ENCODE measurements at places on chromosomes 3 and 15. TPM values are rescaled to one million over a fixed set of nuclear protein-coding genes. Genes with fewer than 3 reads are reported as not detected.

Gene ACKR4
- total RNA-seq, result 12.6 TPM

- DNase-seq, result no peak
- no peaks in the 10 kb centered on the region for H3K4me1 ChIP-seq
- no peaks in the 10 kb centered on the region for H3K36me3 ChIP-seq
- H3K27ac ChIP-seq, result no peak overlapping the region
- H3K27me3 ChIP-seq, result no peaks in the 10 kb centered on the region
- H3K4me3 ChIP-seq, result no peak overlapping the region
Measured at GRCh38 chr15:96627031-96627568, 296.6 kb downstream of the NR2F2 start.

GRCh38 chr3:62249855-62250543 lies 123.4 kb downstream of the FEZF2 start:
- H3K4me3 ChIP-seq, result no peak overlapping the region
- no peak overlapping the region for H3K27ac ChIP-seq
- H3K4me1 ChIP-seq, result no peaks in the 10 kb centered on the region
- DNase-seq, result no peak
- no peaks in the 10 kb centered on the region for H3K36me3 ChIP-seq
- H3K27me3 ChIP-seq, result no peaks in the 10 kb centered on the region

GRCh38 chr3:13364602-13365271 lies 55.4 kb downstream of the NUP210 start:
- H3K4me1 ChIP-seq, result no peaks in the 10 kb centered on the region
- H3K27ac ChIP-seq, result no peak overlapping the region
- no peaks in the 10 kb centered on the region for H3K36me3 ChIP-seq
- H3K4me3 ChIP-seq, result no peak overlapping the region
- no peak for DNase-seq

DNA sequence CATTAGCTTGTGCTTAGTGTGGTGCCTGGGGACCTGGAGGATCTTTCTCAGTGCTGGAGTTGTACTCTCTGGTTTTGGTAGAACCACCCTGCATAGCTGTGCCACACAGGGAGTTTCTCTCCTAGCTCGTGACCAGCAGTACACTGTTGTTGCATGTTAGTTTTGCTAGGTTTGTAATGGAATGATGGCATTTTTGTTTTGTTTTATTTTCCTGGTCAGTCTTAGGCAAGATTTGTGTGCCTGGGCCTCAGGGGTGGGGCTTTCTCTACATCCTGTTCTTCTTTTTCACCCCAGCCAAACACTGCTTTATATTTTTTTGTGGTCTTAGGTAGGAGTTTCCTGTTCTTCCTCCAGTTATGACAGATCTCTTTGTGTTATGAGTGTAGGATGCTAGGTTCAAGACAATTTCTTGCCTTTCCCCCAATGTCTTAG lies 534.5 kb upstream of the KCNMB2 start:
- H3K4me1 ChIP-seq, result no peaks in the 10 kb centered on the region
- no peak for DNase-seq
- H3K27ac ChIP-seq, result no peak overlapping the region
- H3K36me3 ChIP-seq, result no peaks in the 10 kb centered on the region
- no peaks in the 10 kb centered on the region for H3K27me3 ChIP-seq
- no peak overlapping the region for H3K4me3 ChIP-seq

- H3K4me1 ChIP-seq, result no peaks in the 10 kb centered on the region
- no peaks in the 10 kb centered on the region for H3K36me3 ChIP-seq
- no peaks in the 10 kb centered on the region for H3K27me3 ChIP-seq
Measured at GRCh38 chr3:122067214-122067550, 12.0 kb downstream of the CD86 start.

- H3K27me3 ChIP-seq, result no peaks in the 10 kb centered on the region
- H3K4me1 ChIP-seq, result peaks cover 15% of the 10 kb centered on the region
- DNase-seq, result no peak
- peak overlapping the region; percentile 58 for H3K27ac ChIP-seq
- no peak overlapping the region for H3K4me3 ChIP-seq
Measured at GRCh38 chr3:184160456-184160855, 5.3 kb downstream of the DVL3 start.

Gene FSD2
- total RNA-seq, result not detected

GRCh38 chr3:32484436-32484835 lies 18.2 kb downstream of the CMTM6 start:
- H3K27ac ChIP-seq, result peak overlapping the region; percentile 58
- H3K4me3 ChIP-seq, result no peak overlapping the region
- H3K4me1 ChIP-seq, result no peaks in the 10 kb centered on the region
- H3K27me3 ChIP-seq, result no peaks in the 10 kb centered on the region

GRCh38 chr15:55108858-55109518 lies 87.8 kb downstream of the RSL24D1 start:
- no peaks in the 10 kb centered on the region for H3K36me3 ChIP-seq
- H3K27ac ChIP-seq, result no peak overlapping the region
- no peaks in the 10 kb centered on the region for H3K27me3 ChIP-seq
- peak; percentile 20 for DNase-seq
- H3K4me3 ChIP-seq, result no peak overlapping the region

GRCh38 chr3:126399351-126399735 lies 4.6 kb downstream of the CFAP100 start:
- DNase-seq, result no peak
- H3K4me1 ChIP-seq, result no peaks in the 10 kb centered on the region
- no peaks in the 10 kb centered on the region for H3K27me3 ChIP-seq

- H3K27ac ChIP-seq, result no peak overlapping the region
- no peaks in the 10 kb centered on the region for H3K36me3 ChIP-seq
- no peak overlapping the region for H3K4me3 ChIP-seq
- H3K4me1 ChIP-seq, result no peaks in the 10 kb centered on the region
Measured at GRCh38 chr3:123338620-123339061, 110.2 kb downstream of the ADCY5 start.

DNA sequence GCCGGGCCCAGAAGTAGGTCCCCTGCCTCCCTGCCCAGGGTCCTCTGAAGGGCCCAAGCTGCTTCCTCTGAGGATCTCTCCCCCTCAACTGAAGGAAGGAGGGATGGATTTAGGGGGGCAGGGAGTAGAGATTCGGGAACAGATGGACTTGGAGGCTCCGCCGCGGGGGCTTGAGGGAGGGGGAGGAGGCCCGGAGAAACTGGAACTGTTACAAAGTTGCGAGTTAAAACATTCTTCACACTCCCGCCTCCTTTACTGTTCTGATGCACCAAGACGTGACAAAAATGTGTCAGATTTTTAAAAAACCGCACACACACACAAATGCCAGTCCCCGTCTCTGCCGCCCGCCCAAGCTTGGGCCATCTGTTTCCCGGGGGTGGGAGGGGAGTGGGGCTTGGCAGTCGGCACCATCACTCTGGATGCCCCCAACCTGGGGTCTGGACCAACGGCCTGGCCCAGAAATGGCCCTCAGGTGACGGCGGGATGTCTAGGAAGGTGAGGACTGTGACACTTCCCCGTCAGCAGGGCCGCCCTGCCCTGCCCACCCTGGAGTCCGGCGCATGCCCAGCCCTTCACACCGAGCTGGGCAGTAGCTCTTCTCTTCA lies 25.0 kb upstream of the LINGO1 start:
- no peak for DNase-seq
- no peaks in the 10 kb centered on the region for H3K36me3 ChIP-seq
- no peak overlapping the region for H3K27ac ChIP-seq
- no peaks in the 10 kb centered on the region for H3K4me1 ChIP-seq
- no peaks in the 10 kb centered on the region for H3K27me3 ChIP-seq

DNA sequence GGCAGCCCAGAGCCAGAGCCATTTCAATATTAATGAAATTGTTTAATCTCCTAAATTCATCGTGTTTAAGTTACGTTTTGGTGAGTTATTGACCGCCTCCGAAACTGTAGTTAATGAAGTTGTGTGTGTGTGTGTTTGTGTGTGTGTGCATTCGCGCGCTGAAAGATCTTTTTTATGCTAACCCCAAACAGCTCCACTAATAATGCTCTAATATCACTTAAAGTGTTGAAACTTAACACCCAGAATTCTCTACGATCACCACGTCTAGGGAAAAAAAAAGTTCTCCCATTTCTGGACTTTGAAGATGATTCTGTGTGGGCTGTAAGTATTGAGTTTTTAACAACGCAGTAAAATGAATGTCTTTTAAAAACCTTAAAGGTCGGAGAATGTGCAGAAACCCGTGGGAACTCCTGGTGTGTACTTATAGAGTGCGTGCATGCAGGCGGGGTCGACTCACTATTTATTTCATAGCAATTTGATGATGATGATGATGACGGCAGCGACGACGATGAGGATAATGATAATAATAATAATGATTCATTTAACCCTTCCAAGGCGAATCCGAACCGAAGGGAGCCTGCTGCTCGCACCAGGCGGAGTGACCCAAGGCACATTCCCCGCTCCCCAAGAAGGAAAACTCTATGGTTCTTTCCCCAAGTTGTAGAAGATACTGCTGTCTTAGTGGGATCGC lies 1.4 kb upstream of the FOXB1 start:
- H3K27ac ChIP-seq, result no peak overlapping the region
- no peak for DNase-seq
- H3K36me3 ChIP-seq, result no peaks in the 10 kb centered on the region
